Aorta (tissue), 5 donors: ENCODE measurements at places on chromosomes 3 and 15. TPM values are rescaled to one million over a fixed set of nuclear protein-coding genes. Genes with fewer than 3 reads are reported as not detected.

GRCh38 chr3:97991293-97991682, 19.1 kb upstream of the RIOX2 start:
- DNase-seq = no peak

DNA sequence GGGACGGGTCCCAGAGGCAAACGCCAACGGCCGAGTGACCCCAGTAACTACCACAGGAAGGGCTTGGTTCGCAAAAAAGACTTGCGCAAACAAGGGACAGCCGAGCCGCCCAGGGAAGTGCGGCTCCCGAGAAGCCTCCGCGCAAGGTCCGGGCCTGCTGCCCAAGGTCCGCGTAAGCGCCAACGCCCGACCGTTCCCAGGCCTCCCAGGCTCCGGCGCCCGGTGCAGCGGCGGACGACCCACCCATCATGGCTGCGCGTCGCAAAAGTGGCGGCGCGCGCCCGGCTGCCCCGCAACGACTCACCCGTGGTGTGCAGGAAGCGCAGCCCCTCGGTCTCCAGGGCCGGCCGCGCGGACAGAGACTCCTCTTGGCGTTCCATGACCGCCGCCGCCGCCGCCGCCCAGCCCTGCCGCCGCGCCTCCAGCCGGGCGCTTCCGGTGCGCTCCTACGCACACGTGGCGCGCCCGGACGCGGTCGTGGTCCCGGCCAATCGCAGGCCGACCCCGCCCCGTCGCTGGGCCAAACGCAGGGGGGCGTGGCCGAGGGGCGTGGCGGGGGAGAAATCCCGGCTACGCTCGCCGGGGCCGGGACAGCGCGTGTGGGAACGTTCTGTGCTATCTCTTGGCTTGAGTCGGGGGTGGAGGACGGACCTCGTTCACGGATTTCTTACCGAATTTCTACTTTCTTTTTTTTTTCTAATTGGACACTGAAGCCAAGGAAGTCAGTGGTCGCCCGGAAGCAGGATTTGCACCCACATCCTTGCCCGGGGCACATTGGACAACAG, at the start of gene SELENOS:
Gene SELENOS (minus strand): TSS at position 448 of the 785 bp plus-strand sequence. CDS start 68 bp downstream, at position 380.
- DNase-seq = peak; percentile 92

- no peak for DNase-seq
These were observed 521.9 kb downstream of the FOXP1 start for GRCh38 chr3:71061581-71061980.

- no peak for DNase-seq
These were observed 25.9 kb downstream of the CSTA start for GRCh38 chr3:122350814-122351418.

GRCh38 chr15:85494048-85494777, 113.8 kb downstream of the AKAP13 start:
- no peak for DNase-seq

DNA sequence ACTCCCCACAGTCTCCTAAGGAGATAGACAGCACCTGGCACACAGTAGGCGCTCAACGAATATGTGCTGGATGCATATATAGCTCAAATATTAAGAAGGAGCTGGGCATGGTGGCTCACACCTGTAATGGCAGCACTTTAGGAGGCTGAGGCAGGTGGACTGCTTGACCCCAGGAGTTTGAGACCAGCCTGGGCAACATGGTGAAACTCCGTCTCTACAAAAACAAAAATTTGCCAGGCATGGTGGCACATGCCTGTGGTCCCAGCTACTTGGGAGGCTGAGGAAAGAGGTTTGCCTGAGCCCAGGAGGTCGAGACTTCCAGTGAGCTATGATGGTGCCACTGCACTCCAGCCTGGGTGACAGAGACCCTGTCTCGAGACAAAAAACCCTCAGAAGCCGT, 37.4 kb downstream of the UMPS start:
- DNase-seq = no peak

- DNase-seq = no peak
These were observed 8.2 kb downstream of the IGDCC3 start for GRCh38 chr15:65369651-65370050.

DNA sequence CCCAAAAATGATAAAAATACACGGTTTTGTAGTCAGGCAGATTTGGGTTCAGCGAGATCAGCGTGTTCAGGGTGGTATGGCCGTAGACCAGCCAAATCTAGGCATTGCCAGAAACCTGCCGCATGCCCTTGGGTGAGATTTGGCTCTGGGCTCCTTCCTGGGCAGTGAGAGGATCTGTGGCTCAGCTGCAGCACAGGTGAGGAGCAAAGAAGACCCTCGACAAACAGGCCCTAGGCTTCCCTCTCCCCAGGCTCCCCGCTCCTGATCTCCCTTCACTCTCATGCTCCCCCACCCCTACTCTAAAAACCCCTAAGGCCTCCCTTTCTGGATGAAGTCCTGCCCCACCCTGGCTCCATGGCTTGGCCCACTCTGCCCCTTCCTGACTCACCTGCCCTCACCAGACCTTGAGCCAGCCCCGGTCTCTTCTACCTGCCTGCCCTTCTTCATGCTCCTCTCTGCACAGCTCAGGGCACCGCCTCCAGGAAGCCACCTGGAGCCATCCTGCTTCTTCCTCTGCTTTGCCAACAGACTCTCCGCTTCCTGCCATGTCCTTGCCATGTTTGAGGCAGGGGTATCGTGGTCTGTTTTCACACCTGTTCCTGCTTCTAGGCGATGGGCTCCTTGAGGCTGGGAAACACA, 88.1 kb downstream of the CORO2B start:
- DNase-seq = no peak

GRCh38 chr3:74267131-74267530, 347.3 kb downstream of the CNTN3 start:
- no peak for DNase-seq

DNA sequence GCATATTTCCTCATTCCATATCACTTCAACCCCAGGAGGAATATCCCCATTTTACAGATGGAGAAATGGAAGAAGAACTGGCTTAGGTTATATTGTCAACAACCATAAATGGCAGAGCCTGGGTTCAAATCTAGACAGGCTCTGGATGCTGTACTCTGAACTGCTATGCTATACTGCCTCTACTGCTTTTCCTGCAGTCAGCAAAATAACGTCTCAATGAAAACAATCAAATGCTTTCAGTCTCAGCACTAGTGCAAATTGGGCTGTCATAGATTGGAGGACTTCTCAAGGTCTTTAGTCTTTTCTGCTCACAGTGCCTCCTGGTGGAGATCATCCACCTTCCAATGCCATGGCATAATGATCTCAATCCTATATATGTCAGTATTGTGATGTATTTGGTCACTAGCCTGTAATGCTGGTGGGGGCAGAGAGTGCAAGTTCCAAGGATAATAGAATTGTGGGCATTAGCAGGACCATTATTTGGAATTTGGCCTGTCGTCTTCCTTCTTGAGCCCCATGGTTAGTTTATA, 285.0 kb downstream of the CLSTN2 start:
- no peak for DNase-seq

GRCh38 chr3:64693031-64693430, 5.2 kb upstream of the ADAMTS9 start:
- no peak for DNase-seq

GRCh38 chr15:96381463-96381862, 51.0 kb downstream of the NR2F2 start:
- no peak for DNase-seq

DNA sequence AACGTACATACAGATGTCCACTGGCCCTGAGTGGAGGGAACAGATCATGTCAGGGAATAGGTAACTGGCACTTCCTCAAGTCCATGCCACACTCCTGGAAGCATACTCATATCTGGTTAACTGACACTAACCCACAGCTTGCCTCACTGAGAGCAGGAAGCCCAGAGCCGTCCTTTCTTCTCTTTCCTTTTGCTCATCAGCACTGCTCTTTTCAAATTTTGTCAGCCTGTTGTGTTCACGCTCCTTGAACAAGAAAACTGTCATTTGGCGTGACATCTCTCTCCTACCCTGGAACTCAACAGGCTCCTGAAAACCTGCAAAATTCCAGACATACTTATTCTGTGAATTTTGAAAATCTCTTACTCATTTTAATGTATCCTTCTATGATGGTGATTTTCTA, 360.2 kb downstream of the MAGI1 start:
- DNase-seq = no peak

DNA sequence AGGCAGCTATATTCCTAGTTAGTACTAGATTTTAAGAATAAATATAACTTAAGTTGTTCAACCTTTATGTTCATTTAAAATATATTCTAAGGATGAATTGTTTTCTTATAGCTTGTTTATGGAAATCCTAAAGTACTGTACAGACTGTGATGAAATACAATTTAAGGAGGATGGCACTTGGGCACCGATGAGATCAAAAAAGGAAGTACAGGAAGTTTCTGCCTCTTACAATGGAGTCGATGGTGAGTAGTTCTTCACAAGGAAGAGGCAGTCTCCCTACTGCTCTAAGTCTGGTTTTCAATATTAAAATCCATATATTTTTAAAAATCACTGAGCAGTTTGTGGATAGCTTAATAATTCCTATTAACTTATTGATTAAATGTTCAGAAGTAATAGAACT, 29.6 kb downstream of the CALML4 start:
- no peak for DNase-seq

DNA sequence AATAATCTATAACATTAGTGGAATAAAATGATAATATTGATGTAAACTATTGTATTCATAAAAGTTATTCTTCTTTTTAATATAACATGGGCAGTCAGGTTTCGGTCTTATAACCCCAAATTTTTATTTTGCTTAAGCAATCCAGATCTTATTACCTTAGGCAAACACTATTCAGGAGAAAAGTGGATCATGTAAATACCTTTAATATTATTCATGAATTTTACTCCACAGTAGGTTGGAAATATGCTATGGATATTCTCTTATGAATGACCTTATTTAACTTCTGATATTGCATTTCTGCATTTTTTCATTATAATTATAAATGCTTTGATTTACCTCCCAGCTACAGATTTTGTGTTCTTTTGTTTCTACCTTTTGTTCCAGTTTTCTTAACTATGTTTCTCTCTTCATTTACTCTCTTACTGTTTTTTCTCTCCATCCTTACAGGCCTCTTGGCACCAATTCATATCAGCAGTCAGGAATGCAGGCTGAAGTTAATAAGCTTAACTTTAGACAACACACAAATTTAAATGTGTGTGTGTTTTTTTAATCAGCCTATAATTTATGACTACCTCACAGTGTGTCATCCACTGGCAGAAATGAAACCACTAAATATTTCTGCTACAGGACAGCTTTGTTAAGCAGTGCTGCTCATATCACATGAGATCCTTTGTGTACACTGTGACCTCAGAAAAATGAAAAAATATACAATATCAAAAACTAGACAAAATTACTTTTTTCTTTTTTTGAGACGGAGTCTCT, 111.0 kb downstream of the NSUN3 start:
- no peak for DNase-seq

DNA sequence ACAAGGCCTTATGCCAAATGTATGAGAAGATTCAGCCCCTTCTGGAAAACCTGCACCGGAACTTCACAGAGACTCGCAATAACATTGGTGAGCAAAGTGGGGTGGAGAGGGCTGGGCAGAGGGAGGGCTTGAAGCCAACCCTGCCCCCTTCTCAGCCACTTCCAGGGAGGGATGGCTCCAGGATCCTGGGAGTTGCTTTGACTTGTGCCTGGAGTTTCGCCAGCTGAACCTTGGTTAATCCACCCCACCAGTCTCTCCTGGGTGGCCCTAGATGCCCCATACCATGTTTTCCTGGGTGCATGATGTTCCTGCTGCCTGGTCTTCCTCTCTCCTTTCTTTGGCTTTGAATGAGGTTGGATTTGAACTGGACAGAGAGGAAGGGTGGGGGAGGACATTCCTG, 10.8 kb downstream of the TBC1D21 start:
- no peak for DNase-seq

DNA sequence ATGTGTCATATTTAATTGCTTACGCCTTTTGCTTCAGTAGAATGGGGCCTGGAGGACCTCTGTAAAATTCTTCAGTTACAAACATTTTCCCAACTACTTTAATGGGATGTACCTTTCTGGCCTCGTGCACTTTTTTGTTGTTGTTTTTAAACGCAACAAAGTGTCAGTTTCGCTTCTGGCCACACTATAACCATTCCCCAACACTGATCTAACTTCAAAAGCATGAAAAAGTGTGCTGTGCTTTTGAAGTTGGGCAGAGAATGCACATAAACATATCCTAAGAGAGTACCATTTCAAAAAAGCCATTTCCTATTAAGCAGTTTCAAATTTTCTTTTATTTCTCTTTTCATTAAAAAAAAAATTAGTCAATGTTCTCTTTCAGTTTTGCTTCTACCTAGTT, 435.8 kb downstream of the CNTN6 start:
- no peak for DNase-seq

DNA sequence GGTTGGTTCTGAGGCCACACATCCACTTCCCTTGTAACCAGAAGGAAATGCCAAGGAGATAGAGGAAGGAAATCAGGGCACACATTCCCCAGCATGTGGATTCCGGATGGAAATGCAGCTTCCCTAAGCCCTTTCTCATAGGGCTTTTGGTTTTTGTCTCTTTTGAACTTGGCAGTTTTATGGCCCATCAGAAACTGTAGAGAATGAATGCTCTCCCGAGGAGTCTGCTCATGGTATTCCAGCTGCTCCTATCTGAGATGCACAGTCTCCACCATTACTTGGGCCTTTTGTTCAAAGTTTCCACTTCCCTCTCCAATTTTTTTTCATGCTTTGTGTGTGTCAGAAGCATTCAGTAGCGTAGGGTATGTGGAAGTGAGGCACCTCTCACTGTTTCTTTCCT, 21.2 kb downstream of the XYLB start:
- no peak for DNase-seq

- no peak for DNase-seq
These were observed 23.2 kb upstream of the LCTL start for GRCh38 chr15:66588971-66589370.

DNA sequence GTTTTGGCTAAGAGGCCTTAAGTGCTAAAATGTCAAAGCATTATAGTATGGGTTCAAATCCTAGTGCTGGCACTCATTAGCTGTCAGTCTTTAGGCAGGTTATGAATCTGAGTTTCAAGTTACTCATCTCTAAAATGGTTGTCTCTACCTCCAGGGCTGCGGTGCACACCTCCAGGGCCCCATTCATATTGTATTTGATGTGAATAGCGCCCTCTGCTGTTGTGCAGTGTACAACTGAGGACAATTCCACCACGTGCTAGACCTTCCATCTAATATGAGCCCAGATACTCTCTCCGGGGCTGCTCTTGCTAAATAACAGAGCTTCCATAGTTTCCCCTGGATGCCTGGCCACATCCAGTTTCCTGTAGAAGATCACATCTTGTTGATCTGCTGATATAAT, 54.3 kb downstream of the OXNAD1 start:
- DNase-seq = no peak

PAQR9 gene
- not detected for total RNA-seq

EPM2AIP1 gene
- 21.0 TPM for total RNA-seq

ACTC1 gene
- total RNA-seq = 107 TPM

NLGN1 gene
- total RNA-seq = 20.0 TPM

CASR gene
- not detected for total RNA-seq

GHRL gene
- total RNA-seq = 1.6 TPM

WDR93 gene
- not detected for total RNA-seq

C3orf70 gene
- 20.4 TPM for total RNA-seq

TM4SF18 gene
- total RNA-seq = 3.1 TPM

PLSCR5 gene
- not detected for total RNA-seq

CKMT1B gene
- not detected for total RNA-seq

KCNH8 gene
- 0.15 TPM for total RNA-seq
